ENCODE measurements at places on chromosomes 5 and 9.

DNA sequence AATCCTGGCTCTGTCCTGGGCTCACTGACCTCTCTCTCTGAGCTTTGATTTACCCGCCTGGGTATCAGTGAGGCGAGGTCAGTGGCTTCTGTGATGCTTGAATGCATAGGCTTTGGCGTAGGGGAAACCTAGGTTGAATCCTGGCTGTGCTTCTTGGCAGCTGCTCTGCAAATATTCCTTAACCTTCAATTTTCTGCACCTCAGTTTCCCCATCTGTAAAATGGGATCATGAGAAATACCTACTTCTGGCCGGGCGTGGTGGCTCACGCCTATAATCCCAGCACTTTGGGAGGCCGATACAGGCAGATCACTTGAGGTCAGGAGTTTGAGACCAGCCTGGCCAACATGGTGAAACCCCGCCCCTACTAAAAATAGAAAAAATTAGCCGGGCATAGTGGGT, 7.2 kb downstream of the FGF18 start:
- DNase-seq: no peak

- DNase-seq: no peak
These were observed 385.5 kb upstream of the SLC30A5 start for GRCh38 chr5:68708156-68708841.

DNA sequence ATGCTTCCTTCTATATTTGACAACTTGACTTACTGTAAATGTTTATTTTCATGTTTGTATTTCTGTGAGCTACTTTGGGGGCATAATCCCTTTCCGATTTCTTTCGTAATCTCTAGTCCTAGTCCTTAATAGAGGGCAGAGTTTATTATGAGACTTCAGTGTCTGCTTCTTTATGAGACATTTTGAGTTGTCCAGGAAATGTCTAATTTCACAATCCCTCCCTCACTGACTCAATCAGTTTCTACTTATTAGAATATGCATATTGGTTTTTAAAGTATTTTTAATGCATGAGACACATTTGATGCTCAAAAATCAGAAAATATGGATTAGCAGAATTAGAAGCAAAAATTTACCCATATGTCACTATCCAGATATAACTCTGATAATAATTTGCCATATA, 160.9 kb downstream of the FOCAD start:
- DNase-seq: no peak

- DNase-seq: no peak
These were observed 5.0 kb downstream of the TARS1 start for GRCh38 chr5:33445798-33446197.

GRCh38 chr9:111316796-111317195, 13.2 kb downstream of the OR2K2 start:
- no peak for DNase-seq

DNA sequence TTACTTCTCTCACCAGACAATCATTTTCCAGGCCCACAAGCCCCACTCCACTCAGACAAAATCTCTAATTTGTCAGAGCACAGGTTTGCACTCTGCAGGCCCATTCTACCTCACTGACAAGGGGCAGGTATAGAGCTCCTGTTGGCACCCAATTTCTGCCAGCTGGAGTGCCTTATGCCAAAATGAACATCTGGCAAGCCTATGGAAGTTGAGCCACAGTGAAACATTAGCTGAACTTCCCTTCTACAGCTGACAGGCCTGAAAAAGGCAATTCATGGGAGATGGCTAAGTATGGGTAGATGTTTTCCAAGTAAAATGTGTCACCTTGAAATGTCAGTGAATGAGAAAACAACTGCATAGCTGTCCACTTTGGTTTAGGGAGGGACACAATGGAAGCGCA, 87.0 kb downstream of the SPOCK1 start:
- DNase-seq: no peak

GRCh38 chr5:51384281-51384840, 1.1 kb downstream of the ISL1 start:
- DNase-seq: no peak

GRCh38 chr5:34817558-34818351, 21.2 kb upstream of the TTC23L start:
- no peak for DNase-seq

DNA sequence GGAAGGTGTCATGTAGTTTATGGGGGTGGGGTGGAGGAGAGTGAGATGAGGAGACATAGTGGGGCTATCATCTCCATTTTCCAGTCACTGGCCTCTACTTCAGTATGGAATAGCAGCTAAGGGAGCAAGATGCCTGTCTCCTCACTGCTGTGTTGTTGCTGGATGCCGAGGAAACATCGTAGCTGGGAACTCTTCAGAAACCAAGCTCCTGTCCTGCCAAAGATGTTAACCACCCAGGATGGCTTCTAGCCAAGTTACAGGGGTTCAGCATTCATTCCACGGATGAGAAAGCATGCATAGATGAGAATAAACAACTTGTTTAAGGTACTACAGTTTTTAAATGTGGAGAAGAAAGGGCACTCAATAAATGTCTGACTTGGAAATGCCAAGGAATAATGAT, 226.5 kb downstream of the ASTN2 start:
- DNase-seq: no peak

DNA sequence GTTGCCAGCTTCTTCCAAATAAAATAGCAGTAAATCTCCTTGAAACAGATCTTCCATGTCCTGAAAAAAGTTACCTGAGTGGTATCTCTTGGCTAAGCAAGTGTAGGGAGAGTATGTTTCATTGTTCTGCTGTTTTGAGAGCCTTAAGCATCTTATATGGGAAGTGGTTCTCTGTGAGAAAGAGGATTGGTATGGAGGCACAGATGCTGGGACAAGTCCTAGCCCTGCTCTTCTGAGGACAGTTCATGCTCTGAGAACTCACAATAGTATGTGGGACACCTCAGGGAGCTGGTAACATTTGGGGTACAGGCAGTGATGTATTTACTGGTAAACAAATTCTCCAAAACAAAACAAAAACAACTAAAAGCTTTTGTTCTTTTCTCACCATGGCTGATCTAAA, 2.0 kb downstream of the PPP3R2 start:
- DNase-seq: no peak
